ENCODE measurements at places on chromosomes 7 and 10.

- DNase-seq, result no peak
Measured at GRCh38 chr7:116726149-116726548, 54.2 kb downstream of the MET start.

DNA sequence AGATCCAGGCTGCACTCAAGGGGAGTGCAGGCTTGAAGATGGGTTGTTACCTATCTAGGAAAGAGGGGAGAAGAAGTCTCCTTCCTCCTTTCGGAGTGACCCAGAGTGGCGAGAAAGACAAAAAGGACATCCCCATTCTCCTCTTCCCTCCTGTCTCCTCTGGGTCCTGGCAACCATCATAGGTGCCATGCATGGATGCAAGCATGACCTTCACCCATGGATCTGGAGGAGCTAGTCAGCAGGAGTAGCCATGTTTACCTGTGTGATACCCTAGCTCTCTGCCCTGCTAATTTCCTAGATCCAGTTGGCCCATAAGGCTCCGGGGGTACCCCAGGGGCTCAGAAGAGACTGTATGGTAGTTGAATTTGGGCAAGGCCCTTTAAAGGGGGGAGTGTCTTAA lies 17.2 kb upstream of the CROT start:
- no peak for DNase-seq

DNA sequence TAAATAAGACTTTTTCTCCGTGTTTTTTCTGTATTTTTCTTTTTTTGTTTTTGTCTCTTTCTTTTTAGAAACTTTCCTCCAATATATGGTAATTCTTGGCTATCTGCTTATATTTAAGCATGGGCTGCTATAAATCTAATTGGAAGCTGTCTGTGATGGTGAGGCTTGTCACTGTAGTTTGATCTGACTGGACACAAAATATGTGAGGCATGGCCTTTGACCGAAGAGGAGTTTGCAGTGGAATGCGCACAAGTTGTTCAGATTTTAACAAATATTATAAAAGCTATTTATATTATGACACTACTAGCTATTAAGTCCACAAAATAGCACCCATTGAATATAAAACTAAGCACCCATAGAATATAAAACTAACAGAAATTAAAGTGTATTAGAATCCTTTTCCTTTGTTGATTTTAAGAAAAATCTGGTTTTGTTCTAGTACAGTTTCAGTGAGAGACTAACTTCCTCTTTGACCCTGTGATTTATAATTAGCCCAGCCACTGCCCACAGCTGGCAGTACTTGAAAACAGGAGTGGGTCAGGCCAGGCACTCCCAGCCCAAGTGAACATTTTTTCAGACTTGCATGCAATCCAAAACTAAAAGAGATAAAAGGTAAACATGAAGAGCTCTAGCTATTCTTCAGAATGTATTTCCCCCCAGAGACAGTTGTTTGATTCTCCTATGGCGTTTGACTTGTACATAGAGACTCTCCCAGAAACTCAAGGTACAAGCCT lies 69.9 kb upstream of the FGL2 start:
- peak; percentile 61 for DNase-seq

- peak; percentile 17 for DNase-seq
Measured at GRCh38 chr10:49257154-49257553, 41.8 kb upstream of the C10orf71 start.

DNA sequence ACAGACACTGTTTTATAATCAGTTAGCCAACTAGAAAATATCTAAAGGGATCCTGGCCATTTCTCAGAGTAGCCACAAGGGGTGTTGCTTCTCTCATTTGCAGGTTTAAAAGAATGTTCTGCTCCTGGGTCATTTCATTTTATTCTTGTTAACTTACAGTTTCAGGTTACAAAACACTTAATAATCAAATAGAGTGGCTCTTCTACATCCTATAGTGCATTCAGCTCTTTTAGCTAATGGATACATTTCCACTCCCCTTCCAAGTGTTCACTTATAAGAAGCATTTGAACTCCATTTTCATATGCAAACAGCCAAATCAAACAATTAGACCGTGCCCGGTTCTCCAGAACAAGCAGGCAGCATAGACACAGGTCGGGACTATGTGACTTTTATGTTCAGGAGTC lies 117.5 kb downstream of the TRIL start:
- peak; percentile 51 for DNase-seq

DNA sequence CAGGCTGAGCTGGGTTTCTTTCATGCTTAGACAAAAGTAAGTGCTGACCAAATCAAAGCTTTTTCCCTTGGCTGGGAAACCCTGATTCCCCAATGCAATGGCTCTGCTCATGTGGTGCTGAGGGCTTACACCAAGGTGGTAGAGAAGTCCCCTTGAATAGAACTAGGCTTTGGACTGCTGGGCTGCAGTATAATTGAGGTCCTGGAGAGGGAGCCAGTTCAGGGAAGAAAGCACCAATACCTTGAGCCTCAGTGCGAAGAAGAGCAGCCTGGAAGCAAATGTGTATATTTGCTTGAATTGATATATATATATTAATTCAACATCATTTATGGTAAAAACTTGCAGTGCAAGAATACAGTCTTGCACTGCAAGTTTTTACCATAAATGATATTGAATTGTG lies 391.1 kb downstream of the RPS24 start:
- DNase-seq, result peak; percentile 40

GRCh38 chr10:24674892-24675632 lies 48.6 kb downstream of the ARHGAP21 start:
- no peak for DNase-seq

- no peak for DNase-seq
Measured at GRCh38 chr7:77812290-77812685, 13.7 kb downstream of the PHTF2 start.

- no peak for DNase-seq
Measured at GRCh38 chr7:153385502-153385901, 626.0 kb downstream of the ACTR3B start.

DNA sequence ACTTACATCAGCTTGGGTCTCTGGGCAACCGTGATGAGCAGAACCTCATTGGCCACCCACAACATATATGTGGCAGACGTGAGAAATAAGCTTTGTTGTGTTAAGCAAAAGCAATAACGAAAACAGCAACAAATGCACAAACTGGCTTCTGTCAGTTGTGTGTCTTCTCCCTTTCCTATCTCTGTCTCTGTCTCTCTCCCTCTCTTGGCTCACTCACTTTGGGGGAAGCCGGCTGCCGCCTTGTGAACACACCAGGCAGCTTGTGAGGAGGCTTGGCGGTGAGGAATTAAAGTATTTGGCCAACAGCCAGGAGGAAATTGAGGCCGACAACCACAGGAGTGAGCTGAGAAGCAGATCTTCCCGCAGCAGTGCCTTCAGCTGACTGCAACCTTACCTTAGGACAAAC lies 21.9 kb upstream of the CDCA7L start:
- peak; percentile 58 for DNase-seq
